ENCODE measurements at places on chromosomes 6 and 20. TPM values are rescaled to one million over a fixed set of nuclear protein-coding genes. Genes with fewer than 3 reads are reported as not detected.

DCDC2 gene
- total RNA-seq = not detected

TCP11 gene
- total RNA-seq = not detected

NRSN1 gene
- not detected for total RNA-seq

GRCh38 chr6:68256391-68256790 is 378.7 kb upstream of the ADGRB3 start:
- DNase-seq = no peak

- no peak for DNase-seq
These were observed 13.4 kb downstream of the PBOV1 start for GRCh38 chr6:138204792-138205384.

DNA sequence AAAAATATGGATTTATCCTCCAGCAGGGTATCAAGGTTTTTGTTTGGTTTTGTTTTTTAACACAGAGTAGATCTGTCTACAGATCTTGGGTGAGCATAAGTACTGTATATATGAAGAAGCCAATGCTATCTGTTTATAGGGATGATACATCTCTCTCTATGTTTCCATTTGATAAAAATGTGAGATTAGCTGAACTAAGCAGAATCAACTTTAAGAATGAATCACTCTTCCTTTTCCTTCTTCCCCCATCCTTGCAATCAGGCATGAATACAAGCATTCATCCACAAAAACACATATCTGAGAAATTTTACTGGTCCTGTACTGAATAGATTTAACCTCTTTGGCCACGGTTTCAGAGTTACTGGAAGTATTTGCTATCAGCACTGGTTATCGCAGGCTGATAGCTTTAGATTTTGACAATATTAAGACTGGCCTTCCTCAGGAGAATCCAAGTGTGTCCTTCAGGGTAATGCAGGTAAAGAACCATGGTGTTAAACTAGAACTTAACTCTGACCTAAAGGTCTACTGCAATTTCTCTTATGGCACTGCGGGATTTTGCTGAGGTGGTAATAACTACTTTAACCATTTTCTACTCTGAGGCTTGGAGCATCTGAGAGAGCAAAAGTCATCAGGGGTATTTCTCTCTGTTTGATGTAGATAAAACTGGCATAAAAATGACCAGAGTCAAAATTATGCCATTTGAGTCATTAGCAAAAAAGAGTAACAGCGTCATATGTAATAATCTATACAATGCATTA is 1.5 kb downstream of the SNAP25 start:
- DNase-seq = no peak

GRCh38 chr6:141700819-141701218 is 431.9 kb upstream of the GJE1 start:
- no peak for DNase-seq

DNA sequence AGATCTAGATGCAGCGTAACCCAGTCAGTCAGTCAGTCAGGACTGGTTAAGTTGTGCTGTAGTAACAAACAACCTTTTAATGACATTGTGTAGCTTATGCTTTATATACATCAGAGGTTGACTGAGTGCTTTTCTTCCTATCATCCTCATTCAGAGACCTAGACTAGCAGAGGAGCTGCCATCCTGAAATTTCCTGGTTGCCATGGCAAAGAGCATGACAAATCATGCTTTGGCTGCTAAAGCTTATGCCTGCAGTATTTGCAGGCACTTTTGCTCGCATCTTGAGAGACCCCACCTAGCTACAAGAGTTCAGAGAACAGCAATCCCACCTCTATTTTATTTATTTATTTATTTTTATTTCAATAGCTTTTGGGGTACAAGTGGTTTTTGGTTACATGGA is 244.0 kb downstream of the BTBD3 start:
- no peak for DNase-seq

DNA sequence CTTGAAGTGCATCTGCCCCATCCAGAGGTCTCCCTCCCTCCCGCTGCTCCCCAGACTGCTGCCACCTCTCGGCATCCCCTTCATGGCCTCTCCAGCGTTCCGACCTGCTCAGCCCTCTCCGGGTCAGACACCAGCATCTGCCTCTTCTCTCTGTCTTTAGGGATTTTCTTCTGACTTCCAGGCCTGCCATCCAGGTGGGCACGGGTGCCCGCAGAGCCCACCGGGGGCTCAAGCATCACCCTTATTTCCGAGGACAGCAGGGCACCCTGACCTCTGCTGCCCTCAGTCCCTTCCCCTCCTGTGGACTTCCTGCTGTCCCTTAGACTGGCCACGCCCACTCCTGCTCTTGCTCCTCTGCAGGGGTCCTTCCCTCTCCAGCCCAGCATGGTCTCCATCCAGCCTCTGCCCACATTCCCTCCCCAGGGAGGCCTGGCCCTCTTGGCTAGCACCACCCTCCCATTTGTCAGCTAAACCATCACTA is 3.3 kb downstream of the NPEPL1 start:
- no peak for DNase-seq

DNA sequence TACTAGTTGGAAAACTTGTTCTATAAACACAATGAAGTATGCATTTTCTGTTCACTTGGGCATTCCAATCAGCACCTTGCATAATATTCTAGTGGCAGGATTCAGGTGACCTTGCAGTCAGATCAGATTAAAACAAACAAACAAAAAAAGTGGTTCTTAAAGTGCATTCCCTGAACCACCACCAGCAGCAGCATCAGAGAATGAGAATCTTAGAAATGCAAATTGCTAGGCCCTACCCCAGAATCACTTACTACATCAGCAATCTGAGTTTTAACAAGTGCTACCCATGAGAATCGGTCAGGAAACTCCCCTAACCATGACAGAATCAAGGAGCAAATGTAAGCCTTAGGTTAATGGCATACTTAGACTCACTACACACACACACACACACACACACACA is 41.7 kb downstream of the SNAP25 start:
- no peak for DNase-seq

DNA sequence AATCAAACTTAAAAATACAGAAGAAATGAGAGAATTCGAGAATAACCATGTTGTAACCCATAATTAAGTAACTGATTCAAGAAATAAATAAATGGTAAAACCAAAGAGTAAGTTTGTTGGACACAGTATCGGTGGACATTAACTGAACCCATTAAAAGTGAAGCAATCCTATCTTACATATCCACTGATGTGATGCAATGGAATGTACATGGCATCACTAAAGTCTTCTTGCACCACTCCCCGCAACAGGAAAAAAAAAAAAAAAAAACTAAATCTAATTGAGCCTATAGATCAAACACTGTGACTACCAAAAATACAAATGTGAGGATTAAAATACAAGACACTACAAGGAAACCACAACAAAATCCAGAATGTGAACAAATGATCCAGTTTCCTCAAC is 7.9 kb downstream of the SNX14 start:
- DNase-seq = no peak

GRCh38 chr6:150753371-150754064 is 112.0 kb upstream of the MTHFD1L start:
- no peak for DNase-seq

DNA sequence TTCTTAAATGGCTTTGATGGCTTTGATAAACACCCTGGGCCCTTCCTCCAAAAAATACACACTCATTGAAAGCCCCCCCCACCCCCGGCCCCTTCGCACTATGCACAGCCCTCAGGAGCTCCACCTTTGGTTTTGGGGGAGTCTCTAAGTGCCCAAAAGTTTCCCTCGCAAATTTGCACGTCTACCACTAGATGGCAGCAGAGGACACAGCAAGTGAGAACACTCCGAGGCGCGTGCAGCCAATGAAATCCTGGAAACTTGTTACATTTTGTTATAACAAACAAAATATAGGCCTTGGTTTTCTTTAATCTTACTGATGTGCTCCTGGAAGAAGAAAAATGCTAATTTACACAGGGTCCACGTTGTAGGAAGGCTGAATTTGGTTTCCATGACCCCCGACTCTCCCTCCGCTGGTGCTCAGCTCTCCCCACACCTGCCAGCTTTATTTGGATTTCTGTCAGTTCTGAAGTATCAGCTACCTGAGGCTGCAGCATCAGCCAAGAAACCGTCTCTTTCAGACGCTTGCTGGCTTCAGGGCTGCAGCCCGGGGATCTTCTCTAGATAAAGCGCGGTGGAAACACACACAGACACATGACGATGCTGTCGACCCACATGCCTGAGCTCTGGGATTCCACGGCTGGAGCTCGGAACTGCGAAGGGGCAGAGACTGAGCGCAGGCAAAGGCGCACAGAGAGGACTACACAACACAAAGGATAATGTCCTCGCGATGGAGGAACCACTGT is 148.3 kb upstream of the RPS6KA2 start:
- peak; percentile 70 for DNase-seq

GRCh38 chr6:75624335-75624734 is 22.7 kb downstream of the SENP6 start:
- no peak for DNase-seq
